Smooth muscle cell of the pulmonary artery (primary cell): ENCODE measurements at places on chromosomes 1 and 21. TPM values are rescaled to one million over a fixed set of nuclear protein-coding genes. Genes with fewer than 3 reads are reported as not detected.

RXRG gene
- 0.03 TPM in 1 of 2 replicates, not detected in the other for total RNA-seq

TMEM69 gene
- 7.6 and 10.5 TPM in 2 replicates for total RNA-seq

LCE1C gene
- not detected in 2 replicates for total RNA-seq

ARHGEF11 gene
- total RNA-seq: 31.7 and 33.3 TPM in 2 replicates

CSMD2 gene
- 8.5 and 14.4 TPM in 2 replicates for total RNA-seq

SPRR5 gene
- not detected in 2 replicates for total RNA-seq

LYST gene
- total RNA-seq: 29.1 and 36.7 TPM in 2 replicates

SLC44A3 gene
- 2.2 and 2.7 TPM in 2 replicates for total RNA-seq

PEF1 gene
- total RNA-seq: 76.6 and 100 TPM in 2 replicates

PER3 gene
- total RNA-seq: 9.3 and 9.9 TPM in 2 replicates

CRP gene
- total RNA-seq: not detected in 2 replicates

NPHS2 gene
- total RNA-seq: not detected in 2 replicates

CSRP1 gene
- 424 and 452 TPM in 2 replicates for total RNA-seq

FAM163A gene
- total RNA-seq: under 0.01 TPM in 1 of 2 replicates, not detected in the other

OTUD3 gene
- total RNA-seq: 5.1 and 7.7 TPM in 2 replicates

CYYR1 gene
- total RNA-seq: under 0.01 TPM in 1 of 2 replicates, not detected in the other

ATP6V1G3 gene
- total RNA-seq: not detected in 2 replicates

TSSK3 gene
- total RNA-seq: 0.13 and 0.17 TPM in 2 replicates

TMPRSS15 gene
- total RNA-seq: not detected in 2 replicates

ASTN1 gene
- total RNA-seq: under 0.01 and 0.03 TPM in 2 replicates

UBL4B gene
- not detected in 2 replicates for total RNA-seq

CLDN19 gene
- total RNA-seq: not detected in 2 replicates

IL22RA1 gene
- 0.07 TPM in 1 of 2 replicates, not detected in the other for total RNA-seq

FLG gene
- under 0.01 and 0.23 TPM in 2 replicates for total RNA-seq

MASP2 gene
- total RNA-seq: not detected in 2 replicates

LYPD8 gene
- total RNA-seq: 0.10 TPM in 1 of 2 replicates, not detected in the other

PLEKHG5 gene
- total RNA-seq: 12.5 and 37.3 TPM in 2 replicates

HUNK gene
- total RNA-seq: not detected in 2 replicates

SH2D5 gene
- total RNA-seq: 1.0 and 16.6 TPM in 2 replicates

NTNG1 gene
- total RNA-seq: 1.6 and 6.4 TPM in 2 replicates

ACTN2 gene
- total RNA-seq: 0.53 and 1.0 TPM in 2 replicates

CATSPERE gene
- total RNA-seq: 0.72 and 0.73 TPM in 2 replicates

ADAM15 gene
- 113 and 152 TPM in 2 replicates for total RNA-seq

ATP1B1 gene
- 9.2 and 17.0 TPM in 2 replicates for total RNA-seq

NR1I3 gene
- total RNA-seq: not detected in 2 replicates

E2F2 gene
- 0.13 and 0.39 TPM in 2 replicates for total RNA-seq

TOE1 gene
- 7.6 and 7.8 TPM in 2 replicates for total RNA-seq

KRTAP15-1 gene
- not detected in 2 replicates for total RNA-seq

ADAM30 gene
- 0.03 TPM in 1 of 2 replicates, not detected in the other for total RNA-seq

LRRC3 gene
- 0.26 and 0.65 TPM in 2 replicates for total RNA-seq

RCC1 gene
- total RNA-seq: 45.9 and 47.2 TPM in 2 replicates

USH2A gene
- total RNA-seq: under 0.01 TPM in 1 of 2 replicates, not detected in the other

FMO4 gene
- total RNA-seq: 2.4 and 2.6 TPM in 2 replicates

FMN2 gene
- total RNA-seq: 17.4 and 21.0 TPM in 2 replicates

ANGPTL3 gene
- not detected in 2 replicates for total RNA-seq

STYXL2 gene
- not detected in 2 replicates for total RNA-seq

PDZK1 gene
- 0.23 and 0.33 TPM in 2 replicates for total RNA-seq

TMCC2 gene
- 2.7 and 3.3 TPM in 2 replicates for total RNA-seq

PCAT6 gene
- 0.85 and 1.7 TPM in 2 replicates for total RNA-seq

ADAMTS4 gene
- total RNA-seq: 2.1 and 14.7 TPM in 2 replicates

TMEM82 gene
- total RNA-seq: not detected in 2 replicates

CCDC181 gene
- total RNA-seq: 0.53 and 0.85 TPM in 2 replicates
